ENCODE measurements at places on chromosomes 1 and 21. TPM values are rescaled to one million over a fixed set of nuclear protein-coding genes. Genes with fewer than 3 reads are reported as not detected.

ARL8A gene
- 73.8 TPM for total RNA-seq

CELA3A gene
- total RNA-seq: not detected

TSACC gene
- total RNA-seq: not detected

GRCh38 chr1:17265162-17265561 lies 16.3 kb downstream of the PADI3 start:
- no peak for DNase-seq
- H3K36me3 ChIP-seq: no peaks in the 10 kb centered on the region
- H3K27me3 ChIP-seq: no peaks in the 10 kb centered on the region
- H3K4me1 ChIP-seq: no peaks in the 10 kb centered on the region

- no peaks in the 10 kb centered on the region for H3K4me1 ChIP-seq
- no peak overlapping the region for H3K27ac ChIP-seq
- H3K4me3 ChIP-seq: no peak overlapping the region
- H3K27me3 ChIP-seq: no peaks in the 10 kb centered on the region
- peaks cover 13% of the 10 kb centered on the region for H3K36me3 ChIP-seq
- no peak for DNase-seq
Measured at GRCh38 chr1:117466761-117467160, 99.5 kb downstream of the MAN1A2 start.

DNA sequence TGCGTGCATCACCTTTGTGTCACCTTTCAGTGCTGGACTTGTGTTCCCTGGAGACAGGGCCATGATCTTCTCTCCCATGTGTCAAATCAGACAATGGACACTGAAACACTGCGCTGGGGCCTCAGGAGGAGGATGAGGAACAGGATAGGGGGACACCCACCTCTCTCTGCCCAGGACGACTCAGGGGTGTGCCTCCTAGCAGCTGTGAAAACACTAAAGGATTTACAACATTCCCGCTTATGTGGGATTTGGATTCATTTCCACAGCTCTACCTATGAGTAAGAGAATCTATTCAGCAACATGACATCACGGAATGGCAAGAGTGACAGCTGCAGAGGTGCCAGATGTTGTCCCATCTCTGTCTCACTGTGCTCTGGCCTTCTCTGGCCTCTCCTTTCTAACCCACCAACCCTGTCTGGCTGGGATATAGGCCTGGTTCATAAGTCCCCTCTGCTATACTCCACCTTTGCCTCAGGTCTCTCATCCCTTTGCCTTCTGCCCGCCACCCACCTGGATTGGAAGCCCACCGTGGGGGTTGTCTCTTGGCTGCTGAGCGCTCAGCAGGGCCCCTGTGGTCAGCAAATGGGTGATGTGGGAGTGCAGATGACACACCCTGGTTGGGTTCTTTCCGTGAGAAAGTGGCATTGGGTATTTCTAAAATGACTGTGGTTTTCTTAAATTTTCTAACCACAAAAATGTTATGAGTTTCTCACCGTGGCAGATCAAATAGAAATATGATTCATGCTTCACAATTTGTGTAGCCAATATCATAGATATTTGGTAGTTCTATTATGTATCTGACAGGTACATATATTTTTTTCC lies 47.1 kb upstream of the TLR5 start:
- DNase-seq: no peak
- no peak overlapping the region for H3K4me3 ChIP-seq
- peaks cover 28% of the 10 kb centered on the region for H3K4me1 ChIP-seq

DNA sequence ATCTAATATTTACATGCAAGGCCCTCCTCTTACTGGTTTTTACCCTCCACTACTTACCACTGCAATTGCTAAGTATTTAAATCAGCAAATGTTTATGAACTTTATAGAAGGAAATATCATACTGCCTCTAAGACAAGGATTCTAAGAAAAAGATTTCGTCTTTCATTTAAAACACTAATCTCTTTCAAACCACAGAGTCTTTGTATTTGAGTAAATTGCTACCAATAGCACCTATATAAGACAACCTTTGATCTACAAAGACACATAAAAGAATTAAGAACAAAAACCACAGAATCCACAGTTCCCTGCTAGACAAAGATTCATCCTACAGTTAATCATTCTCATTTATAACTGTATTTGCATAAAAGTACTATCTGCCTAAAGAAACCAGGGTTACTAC lies 37.6 kb downstream of the RNF115 start:
- peaks cover 27% of the 10 kb centered on the region for H3K36me3 ChIP-seq
- no peak overlapping the region for H3K4me3 ChIP-seq
- H3K27ac ChIP-seq: no peak overlapping the region
- no peaks in the 10 kb centered on the region for H3K4me1 ChIP-seq
- no peak for DNase-seq

DNA sequence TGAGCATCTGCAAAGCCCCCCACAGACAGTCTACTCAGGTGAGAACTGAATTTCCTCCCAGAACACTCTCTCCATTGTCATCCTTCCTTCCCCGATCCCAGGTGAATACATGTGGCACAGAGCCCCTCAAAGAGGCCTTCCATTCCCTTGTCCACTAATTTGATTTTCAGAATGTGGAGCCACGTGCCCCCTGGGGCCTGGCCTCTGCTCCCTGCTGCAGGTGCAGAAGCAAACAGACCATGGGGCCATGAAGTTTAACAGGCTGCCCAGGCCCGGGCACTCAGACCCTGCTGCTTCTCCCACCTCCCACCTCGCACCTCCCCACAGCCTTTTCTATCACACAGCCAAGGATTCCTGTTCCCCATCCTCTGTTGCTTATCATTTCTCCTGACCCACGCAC lies 243.8 kb upstream of the RAB4A start:
- H3K4me3 ChIP-seq: peak overlapping the region; percentile 39
- H3K36me3 ChIP-seq: no peaks in the 10 kb centered on the region
- peaks cover 35% of the 10 kb centered on the region for H3K4me1 ChIP-seq
- no peaks in the 10 kb centered on the region for H3K27me3 ChIP-seq
- H3K27ac ChIP-seq: peak overlapping the region; percentile 54
- DNase-seq: no peak

GRCh38 chr1:177591155-177591554 lies 378.7 kb downstream of the SEC16B start:
- no peaks in the 10 kb centered on the region for H3K4me1 ChIP-seq
- no peak overlapping the region for H3K27ac ChIP-seq
- DNase-seq: no peak
- H3K36me3 ChIP-seq: no peaks in the 10 kb centered on the region
- no peaks in the 10 kb centered on the region for H3K27me3 ChIP-seq

Data from CD4-positive, alpha-beta T cell (primary cell).